ENCODE measurements at places on chromosomes 3 and 15.

DNA sequence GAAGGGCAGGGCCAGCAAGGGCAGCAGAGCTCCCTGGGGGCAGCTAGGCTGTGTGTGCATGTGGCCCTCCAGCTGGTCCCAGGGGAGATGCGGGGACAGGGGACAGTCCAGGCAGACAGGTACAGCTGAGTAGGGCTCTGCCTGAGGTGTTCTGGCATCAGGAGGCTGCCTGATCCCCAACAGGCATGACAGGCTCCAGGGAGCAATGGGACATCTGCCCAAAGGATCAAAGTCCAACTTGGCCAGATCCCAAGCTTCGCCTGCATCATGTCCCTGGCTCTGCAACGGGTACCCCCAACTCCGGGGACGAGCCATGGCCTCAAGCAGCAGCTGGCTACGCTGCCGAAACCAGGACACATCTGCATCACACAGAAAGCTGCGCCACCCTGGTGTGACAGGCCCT lies 21.8 kb downstream of the ATRIP start:
- no peak for DNase-seq

DNA sequence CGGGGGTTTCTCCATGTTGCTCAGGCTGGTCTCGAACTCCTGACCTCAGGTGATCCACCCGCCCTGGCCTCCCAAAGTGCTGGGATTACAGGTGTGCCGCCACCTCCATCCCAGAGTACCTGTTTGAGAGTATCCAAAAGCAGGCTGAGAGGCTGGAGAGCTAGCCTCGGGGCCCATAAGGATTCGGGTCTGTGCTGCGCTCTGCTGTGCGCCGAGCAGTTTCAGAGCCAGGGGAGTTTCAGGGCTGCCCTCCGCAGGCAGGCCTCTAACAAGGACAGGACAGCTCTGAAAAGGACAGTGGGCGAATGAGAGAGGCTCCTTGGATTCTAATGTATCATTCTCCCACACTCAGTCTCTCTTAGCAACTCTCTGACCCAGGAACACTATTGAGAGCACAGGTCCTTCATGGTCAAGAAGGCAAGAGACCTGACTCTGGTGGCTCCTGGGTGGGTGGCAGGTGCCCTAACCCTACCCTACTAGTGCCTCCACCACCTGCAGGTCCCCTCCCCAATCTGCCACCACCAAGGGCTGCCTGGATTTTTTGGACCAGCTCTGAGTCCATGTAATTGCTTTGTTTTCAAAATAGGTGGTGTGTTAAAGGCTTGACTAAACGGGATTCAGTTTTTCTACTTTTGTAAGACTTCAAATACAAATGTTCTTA lies 27.8 kb downstream of the MAGEF1 start:
- DNase-seq, result no peak

GRCh38 chr3:122263058-122263457 lies 62.0 kb upstream of the CSTA start:
- no peak for DNase-seq

DNA sequence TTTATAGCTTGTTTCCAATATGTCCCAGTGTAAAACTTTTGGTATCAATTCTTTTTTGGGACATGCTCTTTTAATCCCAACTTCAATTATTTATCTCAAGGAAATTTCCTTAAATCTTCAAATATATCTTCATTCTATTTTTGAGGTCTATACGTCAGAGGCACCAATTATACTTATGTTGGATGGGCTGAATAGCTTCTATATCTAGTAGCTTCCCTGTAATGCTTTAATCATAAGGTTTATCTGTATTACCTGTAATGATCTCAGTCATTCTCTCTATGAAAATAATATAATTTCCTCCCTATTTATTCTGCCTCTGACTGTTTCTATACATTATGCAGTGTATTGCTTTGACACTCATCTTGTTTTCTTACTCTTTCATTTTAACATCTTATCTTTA lies 29.9 kb upstream of the MCCC1 start:
- no peak for DNase-seq

GRCh38 chr3:76859596-76859995 lies 180.3 kb upstream of the ROBO2 start:
- DNase-seq, result peak; percentile 13

GRCh38 chr15:74781431-74782258 lies at the start of gene CSK:
TSS of gene CSK (plus strand) at chr15:74782080. CDS start at chr15:74798298, 16,218 bp downstream.
- DNase-seq, result no peak

DNA sequence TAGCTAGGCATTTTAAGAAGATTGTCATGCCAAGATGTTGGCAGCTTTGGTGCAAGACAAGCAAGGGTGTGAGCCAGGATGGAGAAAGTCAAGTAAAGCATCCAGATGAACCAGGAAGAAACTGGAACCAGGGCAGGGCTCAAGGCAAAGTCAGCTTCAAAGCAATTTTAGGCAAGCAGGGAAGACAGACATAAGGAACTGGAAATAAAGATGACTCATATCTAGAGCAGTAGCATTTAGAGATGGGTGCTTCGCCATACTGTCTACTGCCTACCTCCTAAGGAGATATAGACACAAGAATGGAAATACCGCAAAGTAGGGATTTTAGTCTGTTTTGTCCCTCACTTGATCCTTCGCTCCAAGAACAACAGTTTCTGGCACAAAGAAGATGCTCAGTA lies 59.9 kb downstream of the RYR3 start:
- no peak for DNase-seq

DNA sequence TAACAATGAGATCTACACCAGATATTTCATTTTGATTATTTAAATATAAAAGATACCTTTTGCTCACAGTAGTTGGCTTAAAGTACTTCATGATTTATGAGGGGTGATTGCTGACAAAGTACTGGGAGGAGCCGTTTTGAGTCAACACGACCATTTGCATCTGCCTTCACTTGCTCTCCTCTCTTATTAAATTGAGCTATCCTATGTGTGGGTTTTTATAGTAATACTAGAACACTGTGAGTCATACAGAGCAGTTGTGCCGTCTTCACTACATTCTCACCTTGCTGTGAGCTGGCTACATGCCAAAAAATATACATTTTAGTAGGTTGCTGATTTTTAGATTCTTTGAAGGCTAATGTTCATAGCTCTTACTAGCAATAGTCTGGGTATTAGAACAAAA lies 161.2 kb downstream of the ALCAM start:
- no peak for DNase-seq

DNA sequence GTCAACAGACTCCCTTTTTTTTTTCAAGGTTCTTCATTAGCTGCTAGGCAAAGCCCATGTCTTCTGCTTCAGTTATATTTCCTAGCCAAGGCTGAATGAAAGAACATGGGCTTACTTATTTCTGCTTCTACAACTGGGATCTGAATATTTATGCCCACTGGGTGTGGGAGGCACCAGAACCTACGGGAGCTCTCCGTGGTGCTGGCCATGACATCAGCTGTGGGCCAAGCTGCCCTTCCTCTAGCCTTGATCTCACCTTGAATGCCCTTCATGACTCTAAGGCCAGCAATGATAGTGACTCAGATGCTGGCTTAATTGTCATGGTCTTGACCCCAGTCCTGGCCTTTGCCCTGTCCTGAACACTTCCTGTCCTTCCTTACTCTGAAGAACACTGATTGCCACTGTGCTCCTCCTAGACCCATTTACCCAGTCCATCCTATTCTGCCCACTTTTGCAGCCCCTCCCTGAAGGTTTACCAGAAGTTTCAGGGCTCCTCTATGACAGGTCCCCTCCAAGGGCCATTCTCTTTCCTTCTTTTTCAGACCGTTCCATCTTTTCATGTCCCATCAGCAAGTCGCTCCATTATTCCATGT lies 32.8 kb upstream of the PRR20G start:
- DNase-seq, result no peak

GRCh38 chr15:41806291-41807181 lies 21.4 kb upstream of the JMJD7 start:
- DNase-seq, result no peak

DNA sequence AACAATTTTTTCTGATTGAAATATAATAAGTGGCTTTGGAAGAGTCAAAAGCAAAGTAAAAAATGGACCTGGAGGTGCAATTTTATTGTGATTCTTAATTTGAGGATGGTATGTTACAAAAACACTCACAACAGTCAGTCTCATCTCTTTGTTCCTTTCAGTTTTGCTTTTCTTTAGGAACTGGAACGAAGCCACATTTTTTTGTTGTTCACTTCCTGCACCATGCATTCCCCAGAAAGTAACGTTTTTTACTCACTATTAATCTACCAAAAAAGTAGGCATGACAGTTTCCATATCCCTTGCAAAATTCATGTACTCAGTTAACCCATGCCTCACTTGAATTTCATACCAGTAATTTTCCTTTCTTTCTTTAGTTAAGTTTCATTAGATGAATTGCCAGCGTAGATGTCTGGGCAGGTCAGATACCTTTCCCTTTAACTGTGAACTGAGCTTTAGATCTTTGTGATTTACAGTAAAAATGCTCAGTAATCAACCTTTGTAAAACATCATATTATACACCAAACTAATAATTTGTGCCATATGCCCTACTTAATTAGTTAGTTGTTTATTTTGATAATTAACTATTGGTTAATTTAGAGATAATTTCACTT lies 384.3 kb downstream of the ROBO1 start:
- DNase-seq, result no peak

GRCh38 chr15:74589826-74590225 lies 25.8 kb upstream of the CLK3 start:
- DNase-seq, result no peak

GRCh38 chr3:4508048-4508981 lies 15.2 kb downstream of the ITPR1 start:
- DNase-seq, result no peak

DNA sequence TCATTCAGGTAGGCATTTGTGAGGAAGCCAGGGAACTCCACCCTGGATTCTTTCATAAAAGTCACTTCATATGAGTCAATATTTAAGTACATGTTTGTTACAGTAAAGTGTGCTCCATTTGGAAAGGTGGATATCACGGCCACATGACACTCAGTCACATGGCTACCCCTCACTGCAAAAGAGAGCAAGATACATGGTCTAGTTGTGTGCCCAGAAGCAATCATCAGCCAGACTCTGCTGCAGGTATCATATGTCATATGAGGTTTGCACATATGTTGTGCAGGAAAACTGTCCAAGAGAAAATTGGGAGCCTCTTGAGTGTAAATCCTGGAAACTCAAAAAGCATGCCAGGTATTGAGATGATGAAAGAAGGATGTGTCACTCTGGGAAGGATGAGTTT lies 55.0 kb upstream of the NMNAT3 start:
- DNase-seq, result no peak

DNA sequence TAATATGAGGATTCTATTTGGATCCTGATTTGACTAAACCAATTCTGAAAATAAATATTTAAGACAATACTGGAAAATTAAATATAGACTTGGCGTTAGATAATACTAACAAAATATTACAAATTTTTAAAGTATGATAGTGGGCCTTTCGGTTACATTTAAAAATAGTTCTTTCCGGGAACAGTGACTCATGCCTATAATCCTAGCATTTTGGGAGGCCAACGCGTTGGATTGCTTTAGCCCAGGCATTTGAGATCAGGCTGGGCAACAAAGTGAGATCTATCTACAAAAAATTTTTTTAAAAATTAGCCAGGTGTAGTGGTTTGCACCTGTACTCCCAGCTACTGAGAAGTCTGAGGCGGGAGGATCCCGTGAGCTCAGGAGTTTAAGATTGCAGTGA lies 30.3 kb upstream of the GADL1 start:
- DNase-seq, result no peak

GRCh38 chr15:73273181-73274002 lies 95.4 kb downstream of the HCN4 start:
- peak; percentile 18 for DNase-seq

DNA sequence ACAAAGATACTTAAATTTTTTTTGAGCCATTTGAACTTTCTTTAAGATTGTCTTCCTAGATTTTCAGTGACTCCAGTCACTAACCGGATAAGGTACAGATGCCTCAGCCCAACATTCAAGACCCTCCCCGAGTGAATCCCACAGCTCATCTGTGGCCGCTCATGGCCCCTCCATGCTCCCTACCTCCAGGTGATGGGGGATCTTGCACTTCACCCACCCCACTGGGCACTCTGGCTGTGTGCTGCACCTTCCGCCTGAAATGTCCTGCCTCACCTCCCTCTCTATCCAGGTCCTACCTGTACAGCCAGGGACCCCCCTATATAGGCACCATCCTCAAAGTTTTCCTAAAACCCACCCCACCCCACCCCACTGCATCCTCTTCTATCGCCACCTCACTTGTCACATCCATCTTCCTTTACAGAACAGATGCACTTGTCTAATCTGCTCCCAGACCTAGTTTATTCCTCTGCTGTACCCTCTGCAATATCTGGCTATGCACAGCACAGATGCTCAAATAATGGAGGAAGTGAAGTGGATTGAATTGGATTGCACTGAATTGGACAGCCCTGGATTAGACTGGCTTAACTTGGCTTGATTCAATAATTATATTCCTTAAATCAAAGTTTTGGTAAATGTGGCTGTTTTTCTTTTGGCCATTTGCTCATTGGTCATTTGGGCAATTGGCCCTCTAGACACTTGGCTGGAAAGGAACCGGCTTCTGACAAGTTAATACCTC lies 24.5 kb downstream of the NTRK3 start:
- no peak for DNase-seq

GRCh38 chr3:149384911-149385321 lies 7.5 kb upstream of the TM4SF1 start:
- DNase-seq, result peak; percentile 68

DNA sequence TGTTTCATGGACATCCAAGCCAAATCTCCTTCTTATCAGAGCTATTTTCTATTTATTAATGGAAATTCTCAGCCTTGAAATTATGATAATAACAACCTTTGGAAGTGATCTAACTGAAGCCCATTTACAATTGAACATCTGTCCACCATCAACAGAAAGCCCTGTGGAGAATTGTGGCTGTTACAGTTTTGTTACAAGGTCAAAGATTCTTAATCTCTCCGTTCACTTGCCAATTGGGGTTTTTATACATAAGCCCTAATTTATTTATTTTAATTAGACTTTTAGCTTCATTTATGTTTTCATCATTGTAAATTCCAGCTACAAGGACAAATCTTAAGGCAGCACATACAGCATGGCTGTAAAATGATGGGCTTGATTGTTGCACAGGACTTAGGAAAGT lies 3.3 kb downstream of the CERS3 start:
- DNase-seq, result no peak

DNA sequence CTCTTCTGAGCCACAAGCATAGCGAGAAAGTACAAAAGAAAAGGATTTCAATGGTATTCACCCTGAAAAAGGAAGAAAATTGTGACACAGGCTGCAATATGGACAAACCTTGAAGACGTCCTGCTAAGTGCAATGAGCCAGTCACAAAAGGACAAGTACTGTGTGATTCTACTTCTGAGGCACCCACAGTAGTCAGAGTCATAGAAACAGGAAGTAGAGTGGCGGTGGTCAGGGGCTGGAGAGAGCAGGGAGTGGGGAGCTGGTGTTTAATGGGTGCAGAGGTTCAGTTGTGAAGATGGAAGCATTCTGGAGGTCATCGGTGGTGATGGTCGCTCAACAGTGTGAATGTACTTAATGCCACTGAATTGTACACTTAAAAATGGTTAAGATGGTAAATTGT lies 180.5 kb downstream of the APBA2 start:
- DNase-seq, result no peak

- DNase-seq, result no peak
Observed at GRCh38 chr3:4376499-4376898, 73.3 kb downstream of the SETMAR start.

- DNase-seq, result peak; percentile 60
Observed at GRCh38 chr3:33115024-33115768, 1.4 kb downstream of the CRTAP start.
